ENCODE measurements at places on chromosomes 7 and 10.

DNA sequence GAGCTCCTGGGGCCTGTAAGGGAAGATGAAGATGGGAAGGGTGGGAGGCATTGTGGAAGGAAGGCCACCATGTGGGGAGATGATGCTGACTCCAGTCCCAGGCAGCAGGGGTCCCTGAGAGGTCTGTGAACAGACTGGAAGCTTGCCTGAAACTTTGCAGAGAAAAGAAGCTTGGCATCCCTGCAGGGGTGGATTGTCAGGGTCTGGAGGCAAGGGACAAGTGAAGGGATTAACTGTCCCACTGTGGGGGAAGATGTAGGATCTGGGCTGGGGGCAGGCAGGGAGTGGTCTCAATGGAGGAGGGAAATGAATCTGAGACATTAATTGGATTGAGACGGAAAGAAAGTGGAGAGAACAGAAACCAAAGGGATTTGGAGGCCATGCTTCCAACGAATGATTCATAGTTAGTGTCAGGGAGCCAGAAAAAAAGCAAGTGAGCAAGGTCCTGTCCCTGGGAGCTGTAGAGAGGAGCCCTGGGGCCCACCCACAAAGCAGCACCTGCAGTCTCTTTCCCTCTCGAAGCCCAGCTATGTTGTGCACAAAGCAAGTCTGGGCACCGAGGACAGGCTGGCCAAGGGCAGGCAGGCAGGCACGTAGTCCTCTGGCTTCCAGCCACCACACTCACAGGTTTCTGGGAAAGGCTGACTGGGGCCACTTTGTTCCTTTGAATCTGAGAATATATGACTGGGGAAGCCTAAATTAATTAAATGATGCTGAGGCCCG is 4.7 kb upstream of the SLC18A3 start:
- H3K4me1 ChIP-seq: no peaks in the 10 kb centered on the region
- H3K27me3 ChIP-seq: peaks cover 15% of the 10 kb centered on the region
- no peaks in the 10 kb centered on the region for H3K36me3 ChIP-seq
- no peak overlapping the region for H3K27ac ChIP-seq
- no peak for DNase-seq
- no peak overlapping the region for H3K4me3 ChIP-seq

DNA sequence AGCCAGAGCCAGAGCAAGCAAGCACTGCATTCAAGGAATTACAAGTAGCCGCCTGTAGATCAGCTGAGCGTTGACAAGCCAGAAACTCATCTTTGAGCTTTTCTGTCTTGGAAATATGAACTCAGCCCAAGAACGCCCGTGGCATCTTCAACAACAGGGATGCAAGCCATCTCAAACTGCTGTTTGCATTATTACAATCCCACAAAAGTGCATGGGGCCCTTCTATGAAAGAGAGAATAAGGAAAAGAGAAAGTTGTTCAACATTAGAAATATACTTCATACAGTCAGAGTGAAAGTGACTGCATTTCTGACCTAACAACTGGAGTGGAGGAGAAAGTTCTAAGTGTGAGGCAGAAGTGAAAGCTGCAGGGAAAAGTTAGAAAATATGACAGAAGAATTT is 6.5 kb downstream of the SGCE start:
- H3K36me3 ChIP-seq: no peaks in the 10 kb centered on the region
- H3K27me3 ChIP-seq: no peaks in the 10 kb centered on the region
- DNase-seq: no peak
- no peak overlapping the region for H3K27ac ChIP-seq
- H3K4me1 ChIP-seq: no peaks in the 10 kb centered on the region

DNA sequence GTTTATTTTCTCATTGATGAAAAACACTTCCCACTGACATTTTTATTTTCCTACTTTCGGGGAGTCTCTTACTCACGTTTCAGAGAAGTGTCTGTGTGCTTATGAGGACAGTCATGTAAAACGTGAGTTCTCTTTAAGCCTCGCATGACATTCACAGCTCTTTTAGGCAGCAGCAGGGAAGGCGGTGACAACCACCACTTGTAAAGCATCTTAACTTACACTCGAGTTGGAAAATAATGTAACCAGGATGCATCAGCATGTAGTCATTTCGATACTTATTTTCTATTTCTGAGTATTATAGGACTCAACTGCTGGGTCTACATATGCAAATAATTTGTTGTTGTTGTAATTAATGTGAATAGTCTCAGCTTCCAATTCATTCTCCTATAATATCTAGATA is 153.6 kb downstream of the SEMA3D start:
- no peaks in the 10 kb centered on the region for H3K36me3 ChIP-seq
- H3K4me3 ChIP-seq: no peak overlapping the region
- H3K27me3 ChIP-seq: no peaks in the 10 kb centered on the region
- H3K27ac ChIP-seq: no peak overlapping the region
- no peaks in the 10 kb centered on the region for H3K4me1 ChIP-seq
- no peak for DNase-seq

DNA sequence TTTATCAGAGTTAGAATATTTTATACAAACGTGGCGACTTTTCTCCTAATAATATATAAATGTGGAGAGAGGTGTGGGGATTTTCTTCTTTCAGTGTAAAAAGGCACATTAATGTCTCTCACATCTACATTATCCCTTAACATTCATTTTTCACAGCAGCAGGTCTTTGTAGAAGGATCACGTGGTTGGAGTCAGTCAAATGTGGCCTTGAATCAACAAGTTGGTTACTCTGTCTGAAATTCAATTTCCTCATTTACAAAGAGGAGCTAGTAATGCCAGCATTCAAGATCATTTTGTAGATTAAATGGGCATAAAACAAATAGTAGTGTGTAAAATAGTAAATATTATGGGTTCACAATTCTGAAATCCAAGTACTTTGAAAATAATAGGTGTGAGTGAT is 183.1 kb upstream of the SEMA3E start:
- DNase-seq: no peak
- no peak overlapping the region for H3K4me3 ChIP-seq
- H3K27ac ChIP-seq: no peak overlapping the region
- no peaks in the 10 kb centered on the region for H3K36me3 ChIP-seq
- no peaks in the 10 kb centered on the region for H3K27me3 ChIP-seq

- no peaks in the 10 kb centered on the region for H3K36me3 ChIP-seq
- H3K27me3 ChIP-seq: no peaks in the 10 kb centered on the region
- no peaks in the 10 kb centered on the region for H3K4me1 ChIP-seq
- no peak overlapping the region for H3K27ac ChIP-seq
- DNase-seq: no peak
Observed at GRCh38 chr7:11298220-11298619, 324.5 kb downstream of the PHF14 start.

DNA sequence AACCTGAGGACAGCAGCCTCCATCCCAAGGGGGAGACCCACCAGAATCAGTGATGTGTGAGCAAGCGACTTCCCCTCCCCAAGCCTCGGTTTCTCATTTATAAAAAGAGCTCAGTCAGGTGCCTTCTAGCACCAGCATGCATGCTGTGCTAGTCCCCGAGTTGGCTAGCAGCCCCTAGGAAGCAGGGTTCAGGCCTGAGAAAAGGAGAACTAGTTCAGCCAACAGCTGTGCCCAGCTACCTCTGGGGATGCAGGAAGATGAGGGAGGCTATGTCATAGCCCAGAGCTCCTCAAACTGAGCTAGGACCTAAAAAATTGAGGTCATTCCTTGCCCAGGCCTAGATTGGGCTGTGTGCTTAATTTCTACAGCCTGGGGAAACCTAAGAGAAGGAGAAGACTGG is 13.7 kb downstream of the DRGX start:
- H3K27ac ChIP-seq: no peak overlapping the region
- DNase-seq: no peak
- H3K36me3 ChIP-seq: no peaks in the 10 kb centered on the region
- H3K27me3 ChIP-seq: peaks cover 4% of the 10 kb centered on the region
- no peak overlapping the region for H3K4me3 ChIP-seq
- H3K4me1 ChIP-seq: no peaks in the 10 kb centered on the region

GRCh38 chr7:99806839-99807478 is 20.9 kb upstream of the CYP3A43 start:
- H3K27me3 ChIP-seq: no peaks in the 10 kb centered on the region
- H3K4me3 ChIP-seq: no peak overlapping the region
- no peaks in the 10 kb centered on the region for H3K36me3 ChIP-seq
- no peak for DNase-seq

DNA sequence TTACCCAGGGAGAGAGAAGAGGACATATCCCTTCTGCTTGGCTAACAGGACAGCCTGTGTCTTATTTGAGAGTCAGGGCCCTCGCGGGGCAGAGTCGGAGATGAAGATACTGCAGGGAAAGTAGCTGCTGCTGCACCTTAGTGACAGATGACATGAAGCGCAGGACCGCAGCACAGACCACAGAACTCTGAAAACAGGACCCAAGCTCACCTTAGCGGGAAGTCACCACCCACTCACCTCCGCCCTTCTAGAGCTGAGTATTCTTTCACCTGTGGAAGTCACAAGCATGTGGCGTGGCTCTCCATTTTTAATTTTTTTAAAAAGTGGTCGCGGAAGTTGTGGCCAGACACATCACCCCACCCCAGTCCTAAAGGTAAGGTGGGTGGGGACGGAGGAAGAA is 191.4 kb downstream of the FAM107B start:
- H3K27ac ChIP-seq: no peak overlapping the region
- no peak for DNase-seq
- no peak overlapping the region for H3K4me3 ChIP-seq
- H3K36me3 ChIP-seq: no peaks in the 10 kb centered on the region
- no peaks in the 10 kb centered on the region for H3K4me1 ChIP-seq

GRCh38 chr7:36659172-36659516 is 65.2 kb downstream of the AOAH start:
- H3K4me1 ChIP-seq: no peaks in the 10 kb centered on the region
- no peaks in the 10 kb centered on the region for H3K27me3 ChIP-seq
- no peaks in the 10 kb centered on the region for H3K36me3 ChIP-seq

DNA sequence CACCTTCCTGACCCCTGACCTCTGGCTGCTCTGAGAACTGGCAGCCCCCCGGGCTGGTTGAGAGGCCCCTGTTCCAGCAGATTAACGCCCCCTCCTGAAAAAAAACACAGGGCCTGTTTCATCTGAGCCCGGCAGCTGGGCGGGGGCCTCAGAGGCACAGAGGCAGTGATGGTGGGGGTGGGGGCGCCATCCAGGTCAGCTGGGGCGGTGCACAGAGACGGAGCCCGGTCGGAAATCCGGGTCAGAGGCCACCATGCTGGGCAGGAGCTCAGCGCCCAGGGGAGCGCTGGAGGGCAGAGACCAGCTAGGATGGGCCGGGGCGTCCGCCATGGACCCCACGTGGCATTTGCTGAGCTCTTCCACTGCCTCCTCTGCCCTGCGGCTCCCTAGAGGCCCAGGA is 68.0 kb downstream of the UNCX start:
- H3K27ac ChIP-seq: no peak overlapping the region
- H3K27me3 ChIP-seq: peaks cover 31% of the 10 kb centered on the region
- H3K4me3 ChIP-seq: no peak overlapping the region
- H3K4me1 ChIP-seq: peaks cover 7% of the 10 kb centered on the region
- H3K36me3 ChIP-seq: no peaks in the 10 kb centered on the region
- DNase-seq: no peak

DNA sequence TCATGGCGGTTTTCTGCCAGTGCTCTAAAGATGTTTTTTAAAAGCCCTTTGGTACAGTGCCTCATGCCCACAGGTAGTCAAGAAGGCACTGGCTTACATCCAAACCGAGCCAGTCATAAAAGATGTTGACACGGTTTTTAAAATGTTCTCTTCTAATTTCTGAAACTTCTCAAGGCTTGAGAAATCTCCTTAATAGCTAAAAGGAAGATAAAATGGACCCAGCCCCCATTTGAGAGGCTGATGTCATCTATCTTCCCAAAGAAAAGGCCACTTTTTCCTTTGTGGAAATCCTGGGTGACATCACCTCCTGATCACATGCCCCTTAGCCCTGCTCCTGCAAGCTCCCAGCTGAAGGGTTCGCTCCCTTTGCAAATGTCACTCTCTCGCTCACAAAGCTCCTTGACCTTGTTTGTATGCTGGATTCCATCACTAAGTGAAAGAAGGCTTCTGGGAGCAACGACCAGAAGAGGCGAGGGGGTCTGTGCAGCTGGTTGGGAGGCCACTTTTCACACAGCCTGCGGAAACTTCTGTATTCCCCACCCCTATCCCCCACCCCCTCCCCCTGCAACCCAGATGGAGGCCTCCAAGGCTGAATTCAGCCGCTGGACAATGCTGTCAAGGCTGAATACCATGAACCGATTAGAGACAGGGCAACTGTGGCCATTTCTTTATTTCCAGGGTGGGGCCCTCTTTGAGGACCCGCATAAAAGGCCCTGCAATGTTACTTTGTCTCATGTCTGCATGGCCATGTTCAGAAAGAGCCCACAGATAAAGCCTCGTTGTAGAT is 122.8 kb downstream of the CUBN start:
- no peak overlapping the region for H3K27ac ChIP-seq
- H3K27me3 ChIP-seq: no peaks in the 10 kb centered on the region
- DNase-seq: peak; percentile 16
- H3K4me1 ChIP-seq: no peaks in the 10 kb centered on the region
- no peak overlapping the region for H3K4me3 ChIP-seq
- no peaks in the 10 kb centered on the region for H3K36me3 ChIP-seq

GRCh38 chr10:80272793-80273522 is 16.5 kb downstream of the MAT1A start:
- no peaks in the 10 kb centered on the region for H3K36me3 ChIP-seq
- no peak for DNase-seq
- no peak overlapping the region for H3K27ac ChIP-seq
- no peak overlapping the region for H3K4me3 ChIP-seq
- no peaks in the 10 kb centered on the region for H3K4me1 ChIP-seq

DNA sequence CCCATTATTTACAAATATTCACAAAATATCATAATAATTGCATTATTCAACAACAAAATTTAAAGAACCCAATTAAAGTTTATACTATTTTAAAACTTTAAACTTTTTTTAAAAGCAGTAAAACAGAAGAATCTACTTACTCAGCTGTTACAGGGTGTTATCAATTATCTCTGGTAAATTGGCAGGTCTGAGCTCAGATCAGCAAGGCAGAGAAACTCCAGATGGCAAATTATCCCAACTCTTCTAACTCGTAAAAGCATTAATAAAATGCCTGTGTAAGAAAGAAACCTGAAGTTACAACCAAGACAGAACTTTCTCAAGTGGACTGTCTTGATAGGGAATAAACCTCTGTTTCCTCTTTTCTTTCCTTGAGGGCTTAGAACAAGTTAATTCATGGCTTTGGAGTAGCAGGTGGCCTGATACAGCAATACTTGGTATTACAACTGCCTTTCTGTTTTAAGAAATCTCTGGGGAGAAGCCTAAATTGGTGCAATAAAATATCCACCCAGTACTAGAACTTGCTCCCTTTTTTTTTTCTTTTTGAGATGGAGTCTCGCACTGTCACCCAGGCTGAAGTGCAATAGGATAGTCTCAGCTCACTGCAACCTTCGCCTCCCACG is 275.3 kb upstream of the MKLN1 start:
- H3K4me1 ChIP-seq: peaks cover 16% of the 10 kb centered on the region
- H3K36me3 ChIP-seq: no peaks in the 10 kb centered on the region
- no peaks in the 10 kb centered on the region for H3K27me3 ChIP-seq
- no peak overlapping the region for H3K4me3 ChIP-seq
- H3K27ac ChIP-seq: peak overlapping the region; percentile 22

GRCh38 chr10:9921544-9921943 is 1096.1 kb upstream of the CELF2 start:
- no peak for DNase-seq
- H3K4me3 ChIP-seq: no peak overlapping the region
- no peaks in the 10 kb centered on the region for H3K36me3 ChIP-seq
- no peaks in the 10 kb centered on the region for H3K27me3 ChIP-seq
- H3K27ac ChIP-seq: no peak overlapping the region

All from prostate gland (tissue), 2 donors.